ENCODE measurements at places on chromosomes 16 and 17.

GRCh38 chr16:66619534-66620428 lies 15.3 kb downstream of the CMTM3 start:
- DNase-seq: no peak

GRCh38 chr16:87507351-87508069 lies 14.7 kb upstream of the ZCCHC14 start:
- no peak for DNase-seq

GRCh38 chr16:19417640-19418039 lies at the start of gene TMC5:
TMC5 (plus strand) TSS chr16:19417883; CDS start chr16:19440039, 22,156 bp downstream.
- no peak for DNase-seq

- DNase-seq: no peak
These were observed 3.6 kb upstream of the NUP93 start for GRCh38 chr16:56726283-56726682.

DNA sequence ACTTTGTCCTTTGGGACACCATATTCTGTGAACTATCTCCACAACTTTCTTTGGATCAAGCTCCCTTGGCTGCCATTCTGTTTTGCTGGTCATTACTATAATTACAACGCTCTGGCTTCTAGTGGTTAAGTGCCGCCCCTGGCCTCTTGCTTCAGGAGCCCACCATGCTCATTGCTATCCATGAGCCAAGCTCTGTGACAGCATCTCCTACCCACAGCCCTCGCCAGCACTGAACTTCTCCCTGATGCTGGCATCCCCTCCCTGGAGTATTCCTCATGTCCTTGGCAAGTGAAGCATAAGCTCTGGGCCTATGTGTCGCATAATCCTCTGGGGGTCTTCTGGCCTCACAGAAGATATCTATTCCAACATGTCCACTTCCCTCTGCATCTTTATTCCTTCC lies 60.6 kb upstream of the DHX40 start:
- no peak for DNase-seq

GRCh38 chr17:16272111-16272840 lies 55.3 kb downstream of the PIGL start:
- no peak for DNase-seq

GRCh38 chr16:48133455-48134211 lies 22.2 kb downstream of the ABCC12 start:
- no peak for DNase-seq

DNA sequence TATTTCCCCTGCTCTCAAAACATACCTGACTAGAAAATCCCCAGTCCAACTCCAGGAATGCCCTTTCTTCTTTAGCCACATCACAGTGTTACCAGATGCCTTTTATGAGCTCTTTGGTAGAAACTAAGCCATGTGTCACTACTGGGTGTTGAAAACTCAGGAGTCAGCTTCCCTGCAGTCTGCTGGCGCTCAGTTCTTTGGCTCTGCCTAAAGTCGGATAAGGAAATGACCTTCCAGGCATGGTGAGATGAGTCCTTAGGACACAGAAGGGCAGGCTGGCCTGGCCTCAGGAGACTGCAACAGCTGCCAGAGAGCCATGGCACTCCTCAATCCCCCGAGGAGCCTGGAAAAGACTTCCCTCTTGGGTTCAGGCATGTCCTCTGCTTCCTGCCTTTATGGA lies 89.1 kb downstream of the CDH13 start:
- DNase-seq: no peak

DNA sequence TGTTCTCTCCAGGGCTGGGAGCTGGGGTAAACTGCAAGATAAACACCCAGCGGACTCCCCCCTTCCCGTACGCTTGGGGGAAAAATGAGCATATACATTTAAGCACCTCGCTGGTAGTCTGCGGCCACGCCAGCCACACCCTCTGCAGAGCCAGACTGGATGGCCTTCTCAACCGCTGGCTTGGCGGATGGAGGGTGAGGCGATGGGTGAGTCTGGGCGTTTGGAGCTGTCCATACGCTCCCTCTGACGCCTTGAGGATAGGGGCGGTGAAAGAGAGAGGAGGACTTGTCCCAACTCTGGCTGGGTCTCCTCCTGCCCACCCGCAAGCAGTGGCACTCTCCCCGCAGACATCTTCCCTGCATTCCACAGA lies 1.0 kb downstream of the ITGA3 start:
- no peak for DNase-seq

DNA sequence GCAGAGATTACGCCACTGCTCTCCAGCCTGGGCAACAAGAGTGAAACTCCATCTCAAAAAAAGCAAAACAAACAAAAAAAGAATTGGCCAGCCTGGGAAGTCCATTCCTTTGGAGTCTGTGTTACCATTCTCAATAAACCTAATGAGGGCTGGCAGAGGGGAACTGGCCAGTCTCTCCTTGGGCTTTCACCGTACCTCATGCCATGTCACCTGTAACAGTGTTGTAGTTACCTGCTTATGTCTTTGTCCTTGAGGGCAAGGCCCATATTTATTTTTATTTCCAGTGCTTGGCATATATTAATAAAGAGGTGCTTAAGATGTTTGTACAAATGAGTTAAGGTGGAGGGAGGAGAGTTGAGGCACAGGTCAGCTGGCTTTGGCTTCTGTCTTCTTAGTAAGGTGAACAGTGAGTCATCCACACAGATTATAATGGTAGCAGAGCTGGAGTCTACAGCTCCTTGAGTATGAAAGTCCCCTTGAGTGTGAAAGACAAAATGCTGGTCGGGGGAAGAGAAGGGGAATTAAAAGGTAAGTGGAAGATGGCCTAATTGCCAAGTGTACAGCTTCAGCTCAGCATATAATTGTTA lies 8.4 kb downstream of the C1QBP start:
- DNase-seq: no peak

DNA sequence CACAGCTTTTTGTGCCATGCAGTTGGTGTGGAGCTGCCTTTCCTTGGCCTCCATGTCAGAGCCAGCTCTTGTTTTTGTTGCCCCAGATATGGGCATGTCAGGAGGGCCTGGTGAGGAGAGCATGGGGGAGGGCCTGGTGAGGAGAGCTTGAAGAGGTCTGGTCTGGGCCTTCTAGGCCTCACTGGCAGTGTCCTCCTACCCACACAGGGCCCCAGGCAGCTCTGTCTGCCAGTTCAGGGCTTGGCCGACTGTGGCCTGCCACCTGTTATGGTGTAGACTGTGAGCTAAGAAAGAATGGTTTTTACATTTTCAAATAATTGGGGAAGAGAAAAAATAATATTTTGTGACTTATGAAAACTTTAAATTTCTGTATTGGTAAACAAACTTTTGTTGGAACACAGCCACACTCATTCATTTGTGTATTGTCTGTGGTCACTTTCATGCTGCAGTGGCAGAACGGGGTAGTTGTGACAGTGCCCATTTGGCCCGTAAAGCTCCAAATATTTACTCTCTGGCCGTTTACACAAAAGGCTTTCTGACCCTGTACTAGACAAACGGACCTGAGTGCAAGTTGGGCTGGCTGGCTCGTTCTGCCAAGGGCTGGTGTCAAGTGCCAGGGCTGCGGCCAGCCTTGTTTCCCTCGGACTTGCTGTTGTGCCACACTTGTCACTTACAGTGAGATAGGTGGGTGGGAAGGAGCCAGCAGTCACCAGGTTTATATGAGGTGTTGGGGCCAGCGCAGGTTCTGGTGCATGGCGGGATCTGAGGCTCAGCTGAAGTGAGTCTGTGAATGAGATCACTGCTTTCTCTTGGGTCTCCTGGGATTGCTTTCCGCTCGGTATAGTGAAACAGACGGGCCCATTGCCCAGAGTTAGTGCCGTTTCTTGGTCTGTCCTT lies 18.2 kb downstream of the PGS1 start:
- DNase-seq: no peak
